ENCODE measurements at places on chromosomes 7 and 10.

DNA sequence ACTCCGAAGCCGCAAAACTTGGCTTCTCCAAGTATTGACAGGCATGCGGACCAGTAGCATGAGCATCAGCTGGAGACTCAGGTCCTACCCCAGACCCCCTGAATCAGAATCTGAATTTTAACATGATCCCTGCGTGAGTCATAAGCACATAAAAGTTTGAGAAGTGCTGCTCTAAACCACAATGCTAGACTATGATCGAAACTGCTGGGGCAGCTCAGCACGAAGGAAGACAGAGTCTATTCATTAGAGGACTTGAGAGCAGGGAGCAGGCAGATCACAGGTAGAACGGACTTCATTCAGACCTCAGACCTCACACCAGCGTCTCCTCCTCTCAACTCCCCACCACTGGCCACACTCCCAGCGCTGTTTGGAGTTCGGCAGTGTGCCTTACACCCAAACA is 16.9 kb downstream of the CAMK2G start:
- no peak for DNase-seq

GRCh38 chr7:8378349-8379019 is 54.9 kb upstream of the NXPH1 start:
- DNase-seq, result no peak

- DNase-seq, result no peak
These were observed 268.3 kb upstream of the MTPN start for GRCh38 chr7:136245327-136246004.

DNA sequence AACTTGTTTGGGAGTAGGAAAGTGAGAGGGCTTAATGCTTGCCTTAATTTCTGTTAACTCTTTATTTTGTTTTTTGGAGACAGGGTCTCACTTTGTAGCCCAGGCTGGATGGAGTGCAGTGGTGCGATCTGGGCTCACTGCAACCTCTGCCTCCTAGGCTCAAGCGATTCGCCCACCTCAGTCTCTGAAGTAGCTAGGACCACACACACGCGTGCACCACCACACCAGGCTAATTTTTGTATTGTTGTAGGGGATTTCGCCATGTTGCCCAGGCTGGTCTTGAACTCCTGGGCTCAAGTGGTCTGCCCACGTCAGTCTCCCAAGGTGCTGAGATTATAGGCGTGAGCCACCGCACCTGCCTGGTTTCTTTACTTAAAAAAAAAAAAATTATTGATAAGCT is 1.9 kb downstream of the PPP2R2D start:
- no peak for DNase-seq

DNA sequence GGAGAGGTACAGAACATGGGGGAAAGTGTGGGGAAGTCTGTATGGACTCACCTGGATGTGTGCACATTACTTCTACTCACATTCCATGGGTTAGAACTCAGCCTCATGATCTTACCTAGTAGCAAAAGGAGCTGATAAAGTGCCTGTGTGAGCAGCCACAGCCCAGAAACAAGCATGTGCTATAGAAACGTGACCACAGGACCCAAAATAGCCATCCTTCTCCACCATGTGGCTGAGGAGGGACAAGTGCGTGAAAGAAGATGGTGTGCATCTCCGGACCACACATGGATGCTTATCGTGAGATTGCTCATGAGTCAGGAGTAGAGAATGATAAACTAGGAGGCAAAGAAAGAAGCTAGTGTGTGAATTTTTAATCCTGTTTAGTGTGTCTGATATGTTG is 336.4 kb upstream of the PLXDC2 start:
- DNase-seq, result no peak

- DNase-seq, result no peak
These were observed 25.2 kb downstream of the CREB3L2 start for GRCh38 chr7:137976696-137977095.

GRCh38 chr7:72416846-72417245 is 4.7 kb upstream of the CALN1 start:
- DNase-seq, result no peak

GRCh38 chr10:89207181-89207800 is at the start of gene CH25H:
CH25H (minus strand) TSS chr10:89207317; CDS start chr10:89207292, 25 bp downstream.
- DNase-seq, result no peak

GRCh38 chr10:114678820-114679219 is 20.7 kb upstream of the ABLIM1 start:
- DNase-seq, result no peak

DNA sequence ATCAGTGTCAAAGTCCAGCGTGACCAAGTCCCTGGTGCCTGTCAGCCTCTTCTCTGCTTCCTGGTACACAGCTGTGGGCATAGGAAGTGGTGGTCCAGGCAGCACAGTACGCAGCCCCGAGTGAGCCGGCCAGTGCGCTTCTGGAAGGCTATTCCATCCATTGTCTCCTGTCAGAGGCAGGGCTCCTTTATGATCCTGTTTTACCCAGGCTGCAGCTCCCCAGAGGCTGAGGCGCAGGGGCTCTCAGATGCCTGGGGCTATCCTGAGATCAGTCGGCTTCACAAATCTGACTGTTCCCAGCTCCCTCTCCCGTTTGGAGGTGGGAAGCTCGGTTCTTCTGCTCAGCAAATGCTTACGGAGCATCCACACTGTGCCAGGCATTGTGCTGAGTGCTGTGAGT is 70.3 kb downstream of the LANCL2 start:
- DNase-seq, result no peak

- DNase-seq, result no peak
These were observed 287.2 kb upstream of the MKLN1 start for GRCh38 chr7:131040467-131040932.

GRCh38 chr7:125830743-125831142 is 901.1 kb upstream of the POT1 start:
- no peak for DNase-seq

GRCh38 chr10:86321568-86321967 is 45.0 kb downstream of the GRID1 start:
- no peak for DNase-seq

GRCh38 chr10:110033701-110034235 is 26.0 kb downstream of the ADD3 start:
- DNase-seq, result no peak

- no peak for DNase-seq
These were observed 42.8 kb downstream of the NIPSNAP2 start for GRCh38 chr7:56007167-56007652.

GRCh38 chr7:35021445-35021844 is 15.8 kb downstream of the DPY19L1 start:
- no peak for DNase-seq

DNA sequence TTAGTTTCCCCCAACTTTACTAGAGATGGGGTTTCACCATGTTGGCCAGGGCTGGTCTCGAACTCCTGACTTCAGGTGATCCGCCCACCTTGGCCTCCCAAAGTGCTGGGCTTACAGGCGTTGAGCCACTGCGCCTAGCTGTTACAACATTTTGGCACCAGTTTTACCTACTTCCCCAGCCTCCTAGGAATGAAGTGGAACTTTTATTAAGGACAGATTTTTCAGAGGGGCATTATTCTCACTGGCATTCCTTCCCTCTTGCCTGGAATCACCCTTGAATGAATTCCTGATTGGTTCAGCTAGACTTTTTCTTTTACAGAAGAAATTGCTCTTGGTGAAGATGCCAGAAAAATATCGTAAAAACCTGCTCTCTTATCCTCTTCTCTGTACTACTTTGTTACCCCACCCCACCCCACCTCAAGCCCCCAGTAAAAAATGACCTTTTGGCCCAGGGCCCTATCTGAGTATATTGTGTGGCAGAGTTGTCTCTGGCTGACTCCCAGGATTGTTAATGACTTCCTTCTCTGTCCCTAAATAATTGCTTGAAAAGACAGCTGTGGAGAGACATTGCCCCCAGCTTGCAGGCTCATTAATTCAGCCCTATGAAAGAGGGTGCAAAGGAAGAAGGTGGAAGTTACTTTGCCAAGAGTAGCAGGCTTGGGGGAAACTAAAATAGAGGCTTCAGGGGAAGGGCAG is 189.6 kb downstream of the AUTS2 start:
- DNase-seq, result no peak

DNA sequence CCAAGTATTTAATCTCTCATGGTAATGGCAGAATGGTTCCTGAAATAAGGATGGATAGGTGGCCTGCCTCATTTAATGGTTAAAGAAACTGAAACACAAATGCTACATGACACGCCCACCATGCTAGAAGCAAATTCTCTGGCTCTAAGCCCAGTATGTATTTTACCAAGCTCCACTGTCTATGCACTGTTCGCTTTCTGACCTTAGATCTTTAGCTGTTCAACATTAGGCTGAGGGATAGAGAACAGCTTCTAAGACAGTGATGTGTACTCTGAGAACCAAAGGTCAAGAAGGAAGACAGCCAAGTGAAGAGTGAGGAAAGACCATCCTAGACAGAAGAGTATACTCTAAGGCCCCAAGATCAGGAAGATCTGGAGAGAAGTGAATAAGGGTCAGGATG is 26.6 kb downstream of the FAM3C start:
- peak; percentile 10 for DNase-seq

GRCh38 chr10:2791774-2792443 is 275.4 kb upstream of the PFKP start:
- no peak for DNase-seq

DNA sequence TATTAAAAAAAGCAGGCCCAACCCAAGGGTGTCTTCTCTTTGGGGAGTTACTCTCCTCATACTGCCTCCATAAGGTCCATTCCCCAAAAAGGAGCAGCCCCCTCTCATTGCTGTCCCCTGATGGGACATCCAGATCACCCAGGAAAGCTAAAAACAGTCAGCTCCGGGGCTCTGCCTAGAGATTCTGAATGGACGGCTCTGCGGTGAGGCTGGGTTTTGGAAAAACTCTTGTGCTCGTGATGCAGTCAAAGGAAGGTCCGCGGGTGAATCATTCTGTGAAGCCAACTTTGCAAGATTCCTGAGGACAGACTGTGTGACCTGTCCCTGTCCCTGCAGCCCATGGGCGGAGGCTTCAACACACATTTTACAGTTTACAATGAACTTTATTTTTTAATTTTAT is 351.5 kb downstream of the TYW1 start:
- no peak for DNase-seq

DNA sequence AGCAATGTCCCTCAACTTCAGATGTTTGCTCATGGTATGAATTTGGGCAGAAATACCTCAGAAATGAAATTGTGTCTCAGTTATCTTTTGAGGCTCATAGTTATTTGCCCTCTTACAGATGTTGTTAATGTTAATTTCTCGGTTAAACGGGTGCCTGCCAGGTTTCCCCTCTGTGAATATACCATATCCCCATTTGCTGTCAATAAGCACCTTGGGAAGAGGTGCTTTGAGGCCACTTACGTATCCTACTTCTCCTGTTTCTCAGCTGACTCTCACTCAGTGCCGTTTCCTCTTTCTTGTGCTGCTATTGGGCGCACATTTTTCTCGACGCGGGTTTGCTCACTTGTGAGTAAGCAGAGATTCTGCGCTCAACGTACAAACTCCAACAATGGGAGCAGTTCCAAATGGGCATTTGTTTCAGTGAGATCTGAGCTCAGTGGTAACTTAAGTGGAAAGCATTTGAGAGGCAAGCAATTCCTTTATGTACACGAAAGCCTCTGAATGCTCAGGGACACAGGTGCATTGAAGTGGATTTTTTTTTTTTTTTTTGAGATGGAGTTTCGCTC is 34.8 kb upstream of the JAKMIP3 start:
- no peak for DNase-seq

DNA sequence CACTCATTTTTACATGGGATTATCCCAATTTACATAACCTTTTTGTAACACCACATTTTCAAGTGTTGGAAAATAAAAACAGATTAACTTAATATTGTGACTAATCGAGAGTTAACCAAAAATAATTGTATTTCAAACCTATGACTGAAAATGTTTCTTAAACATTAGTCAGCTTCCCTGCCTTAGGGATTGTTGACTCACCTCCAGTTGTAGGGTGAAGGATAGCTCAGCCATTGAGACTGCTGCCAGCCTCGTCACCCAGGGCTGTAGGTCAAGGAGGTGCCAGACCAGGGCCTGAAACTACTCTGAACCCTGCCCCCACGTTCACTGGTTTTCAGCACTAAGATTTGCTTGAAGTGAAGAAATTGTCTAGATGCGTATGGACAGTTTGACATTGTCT is 351.2 kb downstream of the GFRA1 start:
- no peak for DNase-seq

DNA sequence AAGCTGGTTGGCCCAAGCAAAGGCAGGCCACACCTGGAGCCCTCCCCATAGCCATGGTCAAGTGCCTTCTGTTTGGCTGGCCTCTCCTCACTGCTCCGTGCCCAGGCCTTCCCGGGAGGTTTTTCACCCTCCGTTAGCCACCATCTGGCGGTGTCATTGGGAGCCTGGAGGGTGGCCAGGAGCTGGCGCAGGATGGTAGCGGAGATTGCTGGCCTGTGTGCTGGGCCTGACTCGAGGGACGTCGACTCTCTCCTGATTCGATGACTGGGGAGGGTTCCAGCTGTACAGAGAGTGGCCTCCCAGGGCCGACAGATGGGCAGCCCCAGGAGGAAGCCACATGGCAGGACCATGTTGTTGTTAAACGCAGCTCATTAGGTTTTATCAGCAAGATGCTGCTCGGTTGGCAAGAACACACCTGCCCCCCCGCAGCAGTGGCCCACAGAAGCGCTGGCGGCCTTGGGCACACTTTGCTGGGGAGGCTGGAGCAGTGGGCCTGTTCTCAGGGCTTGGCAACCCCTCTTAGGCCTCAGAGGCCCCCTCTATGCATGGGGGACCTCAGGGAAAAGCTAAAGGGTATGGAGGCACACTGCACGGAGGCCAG is 64.0 kb upstream of the CACUL1 start:
- DNase-seq, result no peak

- no peak for DNase-seq
These were observed 252.7 kb upstream of the ETV1 start for GRCh38 chr7:14242175-14242574.

- DNase-seq, result no peak
These were observed 114.8 kb downstream of the SFMBT2 start for GRCh38 chr10:7296076-7296475.

GRCh38 chr7:15555381-15555859 is 6.4 kb downstream of the AGMO start:
- no peak for DNase-seq

DNA sequence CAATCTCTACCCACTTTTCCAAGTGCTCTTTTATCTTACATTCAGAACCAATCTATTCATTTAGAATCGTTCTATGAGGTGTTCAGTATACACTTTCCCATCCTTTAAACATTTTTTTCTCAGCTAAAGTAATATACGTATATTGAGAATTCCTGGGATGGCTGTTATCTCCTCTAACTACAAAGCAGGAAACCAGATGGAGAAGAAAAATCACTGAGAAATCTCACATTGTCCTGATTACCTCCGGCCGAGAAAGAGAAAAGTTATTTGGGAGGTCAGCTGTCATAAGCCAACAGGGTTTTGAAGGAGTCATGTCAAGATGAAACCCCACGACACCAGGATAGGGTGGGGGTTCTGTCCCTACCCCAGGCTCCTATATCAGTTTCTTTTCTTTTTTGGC is 99.2 kb upstream of the KDM7A start:
- no peak for DNase-seq

- no peak for DNase-seq
These were observed 103.8 kb downstream of the CNNM2 start for GRCh38 chr10:103021900-103022293.

GRCh38 chr7:154911411-154911810 is 91.5 kb downstream of the PAXIP1 start:
- DNase-seq, result no peak
